ENCODE measurements at places on chromosomes 3 and 15.

DNA sequence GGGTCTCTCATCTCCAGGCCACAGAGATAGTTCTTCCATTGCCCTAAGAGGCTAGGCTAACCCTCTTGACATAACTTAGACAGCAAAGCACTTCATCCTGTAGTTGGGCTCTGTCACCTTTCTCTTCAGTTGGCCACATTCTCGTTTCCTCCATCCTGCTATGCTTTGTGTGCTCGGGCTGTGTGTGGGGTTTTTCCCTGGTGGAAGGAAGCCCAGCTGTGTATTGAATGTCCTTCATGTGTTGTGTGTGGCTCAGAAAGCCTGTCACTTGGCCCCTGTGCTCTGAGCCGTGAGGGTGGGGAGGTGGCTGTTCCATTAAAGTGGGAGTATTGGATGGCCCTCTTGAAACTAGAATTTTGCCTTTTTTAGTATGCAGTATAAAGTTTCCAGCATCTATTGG lies 8.8 kb upstream of the EXOG start:
- DNase-seq: no peak

DNA sequence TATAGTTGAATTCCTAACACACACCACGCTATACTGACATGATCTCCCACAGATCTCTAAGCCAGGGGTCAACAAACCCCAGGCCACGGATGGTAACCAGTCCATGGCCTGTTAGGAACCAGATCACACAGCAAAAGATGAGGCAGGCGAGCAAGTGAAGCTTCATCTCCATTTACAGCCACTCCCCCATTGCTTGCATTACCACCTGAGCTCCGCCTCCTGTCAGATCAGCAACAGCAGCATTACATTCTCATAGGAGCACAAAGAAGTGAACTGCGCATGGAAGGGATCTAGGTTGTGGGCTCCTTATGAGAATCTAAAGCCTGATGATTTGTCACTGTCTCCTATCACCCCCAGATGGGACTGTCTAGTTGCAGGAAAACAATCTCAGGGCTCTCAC lies 2.7 kb downstream of the PDCD7 start:
- DNase-seq: no peak

DNA sequence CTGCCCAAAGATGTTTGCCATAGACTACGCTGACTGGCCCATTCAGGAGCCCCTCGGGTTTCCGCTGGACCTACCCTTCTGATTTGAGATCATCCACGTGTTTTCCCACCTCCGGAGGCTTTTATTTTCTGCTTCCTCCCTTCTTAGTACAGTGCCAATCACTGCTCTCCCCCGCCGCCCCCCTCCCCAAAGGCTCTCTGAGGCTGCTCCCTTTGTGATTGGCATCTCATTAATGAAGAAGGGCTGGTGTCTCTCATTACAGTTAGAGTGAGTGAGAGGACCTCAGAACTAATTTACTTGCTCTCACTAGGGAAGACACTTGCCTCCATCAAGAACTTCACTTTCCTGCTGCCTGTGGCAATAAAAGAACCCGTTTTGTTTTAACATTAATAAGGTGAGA lies 284.7 kb upstream of the ICE2 start:
- no peak for DNase-seq

DNA sequence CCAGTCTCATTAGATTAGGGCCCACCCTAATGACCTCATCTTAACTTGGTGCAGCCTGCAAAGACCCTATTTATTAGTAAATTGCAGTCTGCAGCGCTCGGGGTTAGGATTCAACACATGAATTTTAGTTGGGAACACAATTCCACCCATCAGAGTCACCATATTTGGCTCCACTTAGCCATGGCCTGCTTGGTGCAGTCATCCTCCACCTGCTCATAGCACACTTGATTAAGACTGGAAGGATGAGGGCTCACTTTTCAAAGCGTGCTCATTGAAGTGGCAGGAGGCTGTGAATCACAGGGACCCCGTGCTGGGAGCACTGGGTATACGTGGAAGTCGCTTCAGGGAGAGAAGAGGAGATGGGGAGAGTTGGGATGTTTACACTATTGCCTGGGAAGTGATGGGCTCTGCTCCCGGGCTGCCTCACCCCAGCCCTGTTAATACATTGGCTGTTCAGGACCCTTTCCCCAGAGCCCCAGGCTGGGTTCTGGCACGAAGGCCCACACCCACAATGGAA lies 68.2 kb downstream of the ASB7 start:
- DNase-seq: no peak

DNA sequence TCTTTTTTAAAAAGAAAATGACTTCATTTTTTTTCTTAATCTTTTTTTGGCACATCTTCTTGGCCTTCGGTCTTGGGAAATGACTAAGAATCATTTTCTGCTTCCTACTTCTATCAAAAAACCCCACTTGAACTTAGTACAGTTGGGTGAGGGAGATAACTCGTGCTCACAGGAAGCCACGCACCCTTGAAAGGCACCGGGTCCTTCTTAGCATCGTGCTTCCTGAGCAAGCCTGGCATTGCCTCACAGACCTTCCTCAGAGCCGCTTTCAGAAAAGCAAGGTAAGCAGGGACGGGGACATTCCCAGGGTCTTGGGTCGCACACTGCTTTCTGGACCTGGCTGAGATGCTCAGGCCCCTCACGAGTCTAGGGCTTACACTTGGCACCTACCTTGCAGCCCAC lies at the start of gene CCR4:
Gene CCR4, plus strand, starts transcription at position 235 of the 402 bp plus-strand sequence. CDS start 1,779 bp downstream, outside the sequence.
- DNase-seq: no peak

DNA sequence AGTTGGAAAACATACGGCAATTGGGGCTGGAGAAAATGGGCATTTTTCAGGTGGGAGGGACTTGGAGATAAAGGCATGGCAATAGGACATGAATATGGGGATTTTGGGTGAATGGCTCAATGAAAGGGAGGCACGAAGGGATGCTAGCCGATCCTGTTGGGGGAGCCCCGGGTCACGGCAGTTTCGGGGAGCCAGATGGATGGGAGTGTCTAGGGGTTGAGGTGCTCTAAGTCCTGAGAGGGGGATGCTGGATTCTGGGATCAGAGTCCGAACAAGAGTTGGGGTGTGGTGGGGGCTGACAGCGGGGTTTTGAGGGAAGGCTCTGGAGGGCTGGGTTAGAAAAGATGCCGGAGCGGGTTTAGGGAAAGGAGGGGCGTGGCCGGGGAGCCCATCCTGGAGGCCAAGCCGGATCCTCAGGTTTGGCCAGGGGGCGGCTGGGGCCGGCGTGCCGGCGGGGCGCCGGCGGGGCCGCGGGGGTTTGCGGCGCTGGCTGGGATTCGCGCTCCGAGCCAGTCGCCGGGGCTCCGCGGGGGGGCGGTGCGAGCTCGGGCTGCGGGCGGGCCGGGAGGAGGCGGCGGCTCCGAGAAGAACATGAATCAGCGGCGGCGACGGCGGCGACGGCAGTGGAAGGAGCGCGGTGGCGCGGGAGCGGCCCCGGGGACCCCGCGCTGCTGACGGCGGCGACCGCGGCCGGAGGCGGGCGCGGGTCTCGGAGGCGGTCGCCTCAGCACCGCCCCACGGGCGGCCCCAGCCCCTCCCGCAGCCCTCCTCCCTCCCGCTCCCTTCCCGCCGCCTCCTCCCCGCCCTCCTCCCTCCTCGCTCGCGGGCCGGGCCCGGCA lies at the start of gene TYRO3:
Gene TYRO3, plus strand, starts transcription at position 813 of the 839 bp plus-strand sequence. CDS start 46 bp downstream, outside the sequence.
- DNase-seq: peak; percentile 97

- no peak for DNase-seq
Observed at GRCh38 chr15:72932472-72932871, 119.8 kb upstream of the NEO1 start.

DNA sequence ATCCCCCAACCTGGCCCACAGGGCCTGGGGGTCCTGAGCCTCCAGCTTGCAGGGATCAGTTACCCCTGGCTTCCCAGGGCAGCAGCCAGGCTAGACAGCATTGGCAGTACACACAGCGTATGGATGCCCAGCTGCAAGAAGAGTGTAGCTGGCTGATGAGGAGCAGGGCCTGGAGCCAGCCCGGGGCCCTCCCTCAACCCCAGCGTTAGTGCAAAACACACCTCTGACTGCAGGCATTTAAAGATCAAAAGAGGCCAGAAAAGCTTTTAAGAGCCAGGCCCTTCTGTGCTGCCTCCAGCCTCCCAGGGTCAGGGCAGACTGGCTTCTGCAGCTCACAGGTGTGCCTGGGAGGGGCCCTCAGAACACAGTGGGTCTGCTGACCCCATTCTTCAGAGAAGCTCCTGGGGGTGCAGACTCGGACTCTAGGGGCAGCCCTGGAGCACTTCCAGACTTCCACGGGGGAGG lies 110.6 kb downstream of the ETFA start:
- DNase-seq: peak; percentile 48

DNA sequence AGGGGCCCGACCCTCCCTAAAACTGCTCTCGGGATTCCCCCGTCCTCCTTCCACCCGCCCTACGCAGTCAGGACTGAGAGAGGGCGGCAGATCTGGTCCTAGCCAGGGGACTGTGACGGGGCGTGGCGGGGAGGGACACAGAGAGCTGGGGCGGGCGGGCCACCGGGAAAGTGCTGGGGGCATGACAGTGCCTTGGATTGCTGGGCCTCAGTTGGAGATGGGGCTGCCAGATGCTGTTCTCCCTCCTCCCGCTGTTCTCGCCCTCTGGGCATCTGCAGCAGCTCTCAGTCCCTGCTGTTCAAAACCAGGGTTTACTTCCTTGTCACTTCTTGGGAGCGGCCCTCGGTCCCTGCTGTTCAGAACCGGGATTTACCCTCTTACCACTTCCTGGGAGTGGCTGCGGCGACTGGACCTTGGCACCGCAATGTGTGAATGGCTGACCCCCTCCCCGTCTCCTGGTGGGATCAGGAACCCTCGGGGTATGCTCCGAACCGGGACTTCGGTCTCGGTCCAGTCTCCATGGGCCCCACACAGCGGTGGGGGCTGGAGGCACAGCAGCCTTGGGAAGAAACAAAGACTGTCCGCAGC lies 1.8 kb upstream of the RPP25 start:
- no peak for DNase-seq

DNA sequence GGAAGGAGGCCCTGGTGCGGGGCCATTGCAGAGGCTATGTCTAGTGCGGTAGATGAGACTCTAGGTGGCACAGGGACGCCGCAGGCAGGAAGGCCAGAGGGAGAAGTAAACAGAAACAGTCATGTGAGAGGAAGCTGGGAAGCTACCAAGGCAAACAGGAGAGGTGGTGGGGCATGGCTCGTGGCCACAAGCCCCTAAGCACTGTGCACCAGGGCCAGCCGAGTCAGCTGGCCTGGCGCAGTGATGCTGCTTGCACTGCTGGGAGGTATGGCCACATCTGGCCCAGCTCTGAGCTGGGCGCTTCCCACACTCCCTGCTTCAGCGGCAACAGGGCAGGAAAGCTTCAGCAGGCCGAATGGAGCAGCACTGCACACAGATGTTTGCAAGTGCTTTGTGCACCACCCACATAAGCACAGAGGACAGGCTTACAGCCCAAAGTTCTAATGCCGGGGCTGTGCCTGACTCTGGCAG lies 76.6 kb downstream of the SRGAP3 start:
- DNase-seq: peak; percentile 78

- no peak for DNase-seq
Observed at GRCh38 chr3:124592658-124593441, 137.4 kb upstream of the UMPS start.

DNA sequence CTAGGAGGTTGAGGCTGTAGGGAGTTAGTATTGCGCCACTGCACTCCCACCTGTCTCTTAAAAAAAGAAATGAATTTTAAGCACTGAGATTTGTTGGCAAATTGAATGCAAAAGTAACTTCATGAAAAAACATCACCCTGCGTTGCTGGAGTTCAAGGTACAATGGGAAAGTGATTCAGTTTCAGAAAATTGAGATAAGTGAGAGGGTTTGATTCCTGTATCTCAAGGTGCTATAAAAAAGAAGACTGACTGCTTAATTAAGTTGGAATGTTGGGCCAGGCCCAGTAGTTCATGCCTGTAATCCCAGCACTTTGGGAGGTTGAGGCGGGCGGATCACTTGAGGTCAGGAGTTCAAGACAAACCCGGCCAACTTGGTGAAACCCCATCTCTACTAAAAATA lies 39.1 kb downstream of the IQGAP1 start:
- DNase-seq: no peak

DNA sequence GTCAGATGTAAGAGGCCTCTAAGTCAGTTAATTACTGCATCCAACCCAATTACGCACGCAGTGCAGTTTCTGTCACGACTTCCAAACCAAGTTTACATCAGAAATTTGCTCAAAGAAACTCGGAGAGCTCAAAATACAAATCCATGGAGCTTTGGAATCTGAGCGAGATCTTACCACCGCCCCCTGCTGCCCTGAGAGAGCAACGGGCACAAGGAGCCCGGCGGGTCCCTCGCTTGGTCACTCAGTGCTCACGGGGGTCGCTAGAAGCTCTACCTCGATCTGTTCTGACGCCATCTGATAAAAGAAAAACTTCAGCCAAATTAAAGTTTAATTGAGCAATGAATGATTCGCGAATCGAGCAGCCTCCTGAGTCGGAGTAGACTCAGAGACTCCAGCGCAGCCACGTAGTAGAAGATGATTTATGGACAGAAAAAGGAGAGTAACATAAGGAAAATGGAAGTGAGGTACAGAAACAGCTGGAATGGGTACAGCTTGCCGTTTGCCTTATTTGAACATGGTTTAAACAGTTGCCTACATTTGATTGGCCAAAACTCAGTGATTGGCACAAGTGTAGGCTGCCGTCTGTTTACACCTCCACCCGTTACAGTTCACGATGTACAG lies 232.7 kb upstream of the ATP10A start:
- no peak for DNase-seq

GRCh38 chr3:140494970-140495369 lies 182.9 kb upstream of the TRIM42 start:
- no peak for DNase-seq

DNA sequence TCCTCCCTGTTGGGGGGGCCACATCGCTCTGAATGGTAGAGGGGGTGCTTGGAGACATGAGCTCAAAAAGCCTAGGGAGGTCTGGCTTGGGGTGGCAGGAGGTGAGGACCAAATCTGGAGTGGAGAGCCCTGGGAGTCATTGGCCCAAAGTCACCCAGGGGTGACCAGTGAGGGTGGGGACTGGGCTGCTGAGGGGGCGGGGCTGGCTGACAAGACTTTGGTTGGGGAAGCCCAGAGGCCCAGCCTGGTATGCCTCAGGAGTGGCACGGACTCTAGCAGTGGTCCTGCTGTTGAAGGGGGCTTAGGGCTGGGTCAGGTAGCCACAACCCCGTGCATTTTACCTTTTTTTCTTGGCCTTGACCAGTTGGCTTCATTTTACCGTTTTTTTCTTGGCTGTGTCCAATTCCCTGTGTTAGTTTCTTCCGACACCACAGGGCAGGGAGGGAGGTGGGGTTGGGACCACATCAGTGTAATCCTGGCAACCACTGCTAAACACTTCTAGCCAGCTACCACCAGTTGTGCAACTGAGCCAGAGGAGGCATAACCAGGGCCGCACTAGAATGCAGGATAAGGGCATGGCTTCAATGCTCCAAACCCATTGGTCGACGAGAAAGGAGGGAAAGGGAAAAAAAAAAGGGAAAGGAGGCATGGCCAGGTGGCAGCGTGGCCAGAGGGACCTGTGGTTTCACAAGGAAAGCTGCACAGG lies 105.3 kb upstream of the C2CD4B start:
- no peak for DNase-seq

DNA sequence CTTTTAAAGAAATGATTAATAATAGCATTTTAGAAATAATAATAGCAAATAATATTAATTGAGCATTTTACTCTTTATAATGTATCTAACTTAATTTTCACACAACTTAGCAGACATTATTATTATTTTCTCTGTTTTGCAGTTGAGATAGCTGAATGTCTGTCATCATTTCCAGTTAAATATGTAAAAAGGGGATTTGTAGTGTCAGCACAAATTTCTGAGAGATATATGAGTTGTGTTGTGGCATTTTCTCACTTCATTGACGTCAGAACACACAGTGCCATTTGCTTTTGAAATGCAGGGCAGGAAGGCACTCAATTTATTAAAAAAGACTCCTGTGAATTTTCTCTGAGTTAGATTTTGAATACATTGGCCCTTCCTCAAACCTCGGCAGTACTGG lies 111.0 kb downstream of the GRM7 start:
- no peak for DNase-seq

- no peak for DNase-seq
Observed at GRCh38 chr3:38275658-38276057, 6.4 kb upstream of the SLC22A14 start.

All from posterior cingulate gyrus (tissue), 11 donors.